ENCODE measurements at places on chromosomes 5 and 9.

DNA sequence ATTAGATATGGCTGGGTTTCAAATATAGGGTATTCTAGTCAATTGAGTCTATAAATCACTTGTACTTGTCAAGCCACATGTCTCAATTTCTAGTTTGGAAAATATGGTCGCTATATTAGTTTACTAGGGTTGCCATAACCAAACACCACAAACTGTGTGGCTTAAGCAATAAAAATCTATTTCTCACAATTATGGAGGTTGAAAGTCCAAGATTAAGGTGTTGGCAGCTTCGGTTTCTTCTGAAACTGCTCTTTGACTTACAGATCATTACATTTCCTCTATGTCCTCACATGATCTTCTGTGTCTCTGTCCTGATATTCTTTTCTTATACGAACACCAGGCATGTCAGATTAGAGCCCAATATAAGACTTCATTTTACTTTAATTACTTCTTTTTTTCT lies 55.8 kb upstream of the BASP1 start:
- DNase-seq: no peak

DNA sequence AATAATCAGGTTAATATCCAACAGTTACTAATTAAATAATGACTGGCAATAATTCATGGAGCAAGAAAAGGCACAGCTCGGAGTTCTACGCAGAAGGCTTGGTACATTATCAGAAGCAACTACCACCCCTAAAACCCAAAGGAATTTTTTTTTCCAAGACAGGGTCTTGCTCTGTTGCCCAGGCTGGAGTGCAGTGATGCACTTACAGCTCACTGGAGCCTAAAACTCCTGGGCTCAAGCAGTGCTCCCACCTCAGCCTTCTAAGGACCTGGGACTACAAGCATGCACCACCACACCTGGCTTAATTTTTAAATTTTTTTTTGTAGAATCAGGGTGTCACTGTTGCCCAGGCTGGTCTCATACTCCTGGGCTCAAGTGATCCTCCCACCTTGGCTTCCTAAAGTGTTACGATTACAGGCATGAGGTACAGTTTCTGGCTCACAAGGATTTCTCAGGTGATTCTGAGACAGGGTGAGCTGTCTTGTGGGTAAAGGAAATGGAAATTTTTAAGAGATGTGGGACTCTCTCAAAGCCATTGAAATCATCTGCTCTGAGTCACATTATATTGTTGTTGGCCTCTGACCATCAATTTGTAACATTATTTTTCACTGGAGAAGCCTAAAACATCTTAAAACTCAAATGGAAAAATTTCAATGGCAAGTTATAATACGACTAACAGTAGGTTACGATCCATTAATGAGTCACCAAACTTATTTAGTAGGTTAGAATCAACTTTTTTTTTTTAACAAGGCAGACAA lies 19.7 kb upstream of the HSDL2 start:
- no peak for DNase-seq

DNA sequence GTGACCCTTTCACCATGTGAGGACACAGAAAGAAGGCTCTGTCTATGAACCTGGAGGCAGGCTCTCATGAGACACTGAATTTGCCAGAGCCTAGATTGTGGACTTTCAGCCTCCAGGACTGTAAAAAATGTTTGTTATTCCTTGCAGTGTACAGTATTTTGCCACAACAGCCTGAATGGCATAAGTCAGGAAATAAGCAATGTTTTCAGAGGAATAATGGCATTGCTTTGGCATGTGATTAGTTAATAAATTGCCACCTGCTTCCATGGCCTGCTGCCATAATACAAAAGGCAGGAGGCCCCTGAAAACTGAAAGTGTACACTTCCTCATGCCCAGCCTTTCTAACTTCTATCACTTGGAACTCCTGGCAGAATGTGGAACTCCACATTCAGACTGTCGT lies 408.1 kb downstream of the GADD45G start:
- DNase-seq: peak; percentile 43

DNA sequence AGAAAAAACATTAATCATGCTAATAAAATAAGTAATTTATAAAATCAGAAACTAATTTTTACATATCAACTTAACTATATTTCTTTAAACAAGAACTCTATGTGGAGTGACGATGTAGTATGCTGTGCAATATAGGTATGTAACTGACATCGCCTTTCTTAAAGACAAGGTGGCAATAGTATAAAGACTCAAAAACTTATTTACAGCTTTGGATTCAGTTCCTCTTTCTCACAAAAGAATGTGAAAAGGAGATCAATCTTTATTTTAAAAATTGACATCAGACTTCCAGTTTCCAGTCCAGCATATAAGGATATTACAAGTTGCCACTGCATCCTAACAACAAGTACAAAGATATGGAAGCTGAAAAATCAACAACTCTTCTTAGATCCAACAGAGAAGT lies 260.3 kb downstream of the TRIM36 start:
- DNase-seq: no peak

DNA sequence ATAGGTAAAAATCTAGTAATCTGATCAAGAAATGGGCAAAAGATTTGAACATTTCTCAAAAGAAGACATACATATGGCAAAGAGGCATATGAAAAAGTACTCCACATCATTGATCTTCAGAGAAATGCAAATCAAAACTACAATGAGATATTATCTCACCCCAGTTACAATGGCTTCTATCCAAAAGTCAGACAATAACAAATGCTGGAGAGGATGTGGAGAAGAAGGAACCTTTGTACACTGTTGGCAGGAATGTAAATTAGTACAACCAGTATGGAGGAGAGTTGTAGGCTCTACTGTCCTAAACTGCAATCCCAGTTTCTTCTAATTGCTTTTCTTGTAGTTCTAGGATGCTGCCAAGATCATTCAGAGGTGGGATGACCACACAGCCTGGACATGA lies 193.5 kb upstream of the RFX3 start:
- DNase-seq: no peak

DNA sequence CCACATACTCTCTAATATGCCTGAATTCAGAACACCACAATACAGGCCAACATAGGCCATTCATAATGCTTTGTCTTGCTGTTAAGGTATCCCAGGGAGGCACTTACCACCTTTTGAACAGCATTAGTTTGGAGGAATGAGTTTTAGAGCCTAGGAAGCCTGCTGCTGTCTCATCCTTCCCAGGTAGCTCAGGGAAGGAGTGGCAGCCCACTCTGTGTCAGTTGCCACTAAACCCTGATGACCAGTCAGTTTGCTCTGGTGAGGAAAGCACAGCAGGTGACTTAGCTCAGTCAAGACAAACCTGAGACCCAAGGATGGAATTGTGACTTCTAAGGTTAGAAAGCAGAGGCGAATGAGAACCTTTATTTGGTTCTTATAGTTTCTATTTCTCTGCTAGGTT lies 337.4 kb upstream of the ATP10B start:
- no peak for DNase-seq

- no peak for DNase-seq
These were observed 112.8 kb downstream of the CMYA5 start for GRCh38 chr5:79802406-79802805.

DNA sequence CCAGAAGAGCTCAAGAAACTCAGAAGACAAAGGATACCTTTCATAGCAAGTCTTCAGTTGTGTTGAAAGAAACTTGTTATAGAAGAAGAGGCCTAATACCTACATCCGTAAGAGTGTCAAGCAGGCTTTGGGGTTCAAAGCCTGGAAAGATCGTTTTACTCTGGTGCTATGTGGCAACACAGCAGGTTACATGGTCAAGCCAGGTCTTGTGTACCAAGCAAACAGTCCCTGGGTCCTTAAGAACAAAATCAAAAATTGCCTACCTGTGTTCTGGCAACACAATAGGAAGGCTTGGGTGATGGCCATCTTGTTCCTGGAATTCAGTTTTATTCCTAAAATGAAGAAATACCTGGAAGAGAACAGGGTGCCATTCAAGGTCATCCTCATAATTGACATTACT lies 32.0 kb upstream of the LRRC19 start:
- no peak for DNase-seq

GRCh38 chr9:15390201-15390600 lies 32.5 kb upstream of the SNAPC3 start:
- no peak for DNase-seq

- peak; percentile 29 for DNase-seq
These were observed 473.1 kb downstream of the DIRAS2 start for GRCh38 chr9:90169490-90169889.

DNA sequence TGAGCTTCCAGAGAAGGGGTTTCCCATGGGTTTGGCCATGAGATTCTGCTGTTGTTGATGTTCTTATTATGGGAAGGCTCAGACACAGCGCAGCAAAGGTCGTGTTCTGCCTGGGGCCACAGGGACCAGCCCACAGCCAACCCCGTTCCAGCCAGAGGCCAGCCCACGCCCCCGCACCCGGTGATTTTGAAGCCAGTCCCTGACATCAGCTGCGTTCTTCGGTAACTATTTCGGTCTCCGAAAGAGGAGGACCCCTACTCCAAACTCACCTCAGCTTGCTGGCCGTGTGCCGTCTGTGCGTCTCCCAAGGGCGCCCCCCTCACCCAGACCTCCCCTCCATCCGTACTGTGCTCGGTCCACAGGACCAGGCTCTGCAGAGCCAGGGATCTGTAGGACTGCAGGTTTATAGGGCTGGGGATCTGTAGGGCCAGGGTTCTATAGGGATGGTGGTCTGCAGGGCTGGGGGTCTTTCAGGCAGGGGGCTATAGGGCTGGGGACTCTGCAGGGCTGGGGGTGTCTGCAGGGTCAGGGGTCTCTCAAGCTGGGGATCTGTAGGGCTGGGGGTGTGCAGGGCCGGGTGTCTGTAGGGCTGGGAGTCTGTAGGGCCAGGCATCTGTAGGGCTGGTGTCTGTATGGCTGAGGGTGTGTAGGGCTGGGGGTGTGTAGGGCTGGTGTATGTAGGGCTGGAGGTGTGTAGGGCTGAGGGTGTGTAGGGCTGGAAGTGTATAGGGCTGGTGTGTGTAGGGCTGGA lies 11.8 kb downstream of the COL5A1 start:
- DNase-seq: no peak

DNA sequence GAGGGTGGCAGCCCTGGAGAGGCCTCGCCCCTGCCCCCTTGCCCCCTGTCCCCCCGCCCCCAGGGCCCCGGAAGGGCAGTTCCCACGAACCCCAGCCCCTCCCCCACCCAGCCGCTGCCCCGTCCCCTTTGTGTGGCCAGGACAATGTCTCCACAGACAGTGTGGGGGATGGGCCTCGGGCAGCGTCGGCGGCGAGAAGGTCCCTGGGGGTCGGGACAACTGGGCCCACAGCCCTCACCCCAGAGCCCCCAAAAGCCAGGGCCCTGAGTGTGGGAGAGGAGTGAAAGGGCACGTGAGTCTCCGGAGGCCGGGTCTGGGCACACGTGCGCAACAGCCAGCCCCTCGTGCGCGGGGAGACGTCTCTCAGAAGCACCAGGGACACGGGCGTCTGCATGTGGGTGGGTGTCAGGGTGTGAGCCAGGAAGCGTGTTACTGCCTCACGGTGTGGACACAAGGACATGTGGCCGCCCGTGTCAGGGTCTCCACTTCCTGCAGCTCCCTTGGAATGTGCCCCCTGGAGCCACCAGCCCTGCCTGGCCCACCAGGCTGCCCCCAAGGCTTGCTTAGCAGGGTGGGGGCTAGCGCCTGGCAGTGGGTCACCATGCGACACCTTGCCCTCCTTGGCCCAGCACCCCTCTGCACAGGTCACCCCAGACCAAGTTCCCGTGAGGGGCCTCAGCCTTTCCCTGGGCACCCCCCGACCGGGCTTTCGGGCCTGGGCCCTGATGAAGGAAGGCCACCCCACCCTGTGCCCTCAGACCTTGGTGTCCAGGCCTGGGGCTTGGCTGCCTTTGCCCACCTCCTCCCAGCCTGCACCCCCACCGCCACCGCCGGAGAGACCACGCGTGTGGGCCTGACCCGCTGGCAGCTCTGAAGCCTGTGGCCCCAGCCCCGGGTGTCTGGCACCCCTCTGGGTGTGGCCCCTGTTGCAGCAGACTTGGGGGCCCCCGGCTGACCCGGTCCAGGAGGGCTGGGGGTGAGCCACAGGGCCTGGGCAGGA lies 12.8 kb upstream of the NRARP start:
- DNase-seq: no peak

- peak; percentile 62 for DNase-seq
These were observed 4.0 kb downstream of the TTLL11 start for GRCh38 chr9:122088880-122089706.

DNA sequence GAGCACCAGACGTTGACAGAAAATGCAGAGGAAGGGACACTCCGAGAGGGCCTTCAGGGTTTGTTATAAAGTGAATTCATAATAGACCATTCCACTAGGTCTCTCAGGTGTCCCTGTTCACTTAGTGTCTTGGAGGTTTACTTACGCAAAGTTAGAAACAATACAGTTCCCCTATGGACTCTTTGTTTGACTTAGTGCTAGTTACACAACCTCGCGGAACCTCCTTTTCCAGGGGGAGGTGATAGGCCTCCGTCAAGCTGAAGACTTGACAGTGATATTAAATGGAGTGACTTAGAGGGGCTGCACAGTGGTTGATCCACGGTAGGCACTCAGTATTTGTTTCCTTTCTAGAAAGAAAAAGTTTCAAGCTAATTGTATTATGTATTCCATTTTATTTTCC lies 1.3 kb downstream of the CCT5 start:
- DNase-seq: no peak

GRCh38 chr9:125527471-125528002 lies 179.5 kb downstream of the MAPKAP1 start:
- DNase-seq: no peak

DNA sequence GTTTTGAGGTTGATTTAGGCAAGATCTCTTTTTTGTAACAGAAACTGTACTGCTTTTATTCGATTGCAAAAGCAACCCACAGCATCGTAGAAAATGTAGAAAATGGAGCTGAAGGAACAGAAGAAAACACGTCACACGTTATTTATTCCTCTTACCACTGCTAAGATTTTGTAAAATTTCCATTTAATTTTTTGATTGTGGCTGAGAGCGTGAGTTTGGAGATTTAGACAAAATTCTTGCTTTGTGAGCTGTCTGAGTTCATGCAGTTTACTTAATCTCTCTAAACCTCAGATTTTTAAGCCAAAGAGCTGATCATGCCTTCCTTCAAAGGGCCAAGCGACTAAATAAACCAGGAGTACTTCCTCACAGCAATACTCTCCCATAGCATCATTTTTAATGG lies 24.8 kb downstream of the DPYSL3 start:
- no peak for DNase-seq

GRCh38 chr9:95507464-95508241 lies 9.1 kb downstream of the PTCH1 start:
- no peak for DNase-seq

GRCh38 chr5:175842951-175843793 lies 28.2 kb upstream of the CPLX2 start:
- no peak for DNase-seq

- no peak for DNase-seq
These were observed 3.7 kb upstream of the DOLPP1 start for GRCh38 chr9:129077236-129077635.

- peak; percentile 86 for DNase-seq
These were observed at the start of gene DDX31 for GRCh38 chr9:132669698-132670456. Gene DDX31, minus strand, starts transcription at chr9:132669983. Its CDS starts 49 bp downstream, at chr9:132669934.

Measured in NCI-H774 (cell line).